Stimulated activated CD4-positive, alpha-beta T cell treated with anti-CD3 and anti-CD28 coated beads, Interleukin-12 subunit alpha, Interleukin-12 subunit beta, amount 100 ng/mL, for 48 hours (primary cell): ENCODE measurements at places on chromosomes 3 and 15.

DNA sequence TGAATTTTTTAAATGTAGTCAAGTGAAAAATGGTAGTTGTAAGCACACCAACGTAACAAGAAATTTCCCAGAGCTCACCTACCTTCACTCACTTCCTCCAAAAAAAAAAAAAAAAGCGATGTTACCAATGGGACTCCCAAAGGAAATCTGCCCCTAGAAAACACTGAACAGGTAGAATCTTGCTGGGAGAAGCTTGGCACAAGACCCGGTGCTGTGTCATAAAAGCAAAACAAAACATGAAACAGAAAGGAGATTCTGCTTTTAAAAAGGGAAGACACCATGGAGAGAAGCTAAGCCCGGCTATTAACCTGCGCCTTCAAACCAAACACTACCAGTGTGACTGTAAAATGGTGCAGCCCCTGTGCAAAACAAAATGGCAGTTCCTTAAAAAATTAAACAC lies 40.5 kb downstream of the PGPEP1L start:
- DNase-seq: no peak

DNA sequence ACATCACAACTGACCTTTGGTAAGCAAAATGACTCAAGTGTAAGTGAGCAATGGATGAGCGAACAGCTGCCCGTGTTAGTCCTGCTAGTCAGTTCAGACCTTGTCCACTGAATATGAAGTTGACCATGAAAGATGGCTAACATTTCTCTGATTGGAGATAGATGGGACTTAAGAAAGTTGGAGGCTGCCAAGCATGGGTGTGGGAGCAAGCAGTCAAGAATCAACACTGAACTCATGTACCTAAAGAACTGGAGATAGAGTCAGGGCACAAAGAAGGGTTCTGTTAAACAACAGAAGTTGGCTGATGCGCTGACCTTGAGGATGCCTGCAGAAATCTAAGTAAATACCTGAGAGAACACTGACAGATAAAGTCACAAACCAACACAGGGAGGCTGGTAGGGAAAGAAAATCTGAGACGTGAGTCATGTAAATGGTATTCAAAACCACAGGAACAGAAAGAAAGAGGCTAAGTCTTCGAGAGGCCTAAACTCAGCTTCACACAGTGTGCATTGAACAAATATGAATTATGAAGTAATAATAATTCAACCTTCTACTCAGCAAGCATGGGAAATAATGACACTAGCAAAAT lies 30.7 kb upstream of the ANPEP start:
- no peak for DNase-seq

DNA sequence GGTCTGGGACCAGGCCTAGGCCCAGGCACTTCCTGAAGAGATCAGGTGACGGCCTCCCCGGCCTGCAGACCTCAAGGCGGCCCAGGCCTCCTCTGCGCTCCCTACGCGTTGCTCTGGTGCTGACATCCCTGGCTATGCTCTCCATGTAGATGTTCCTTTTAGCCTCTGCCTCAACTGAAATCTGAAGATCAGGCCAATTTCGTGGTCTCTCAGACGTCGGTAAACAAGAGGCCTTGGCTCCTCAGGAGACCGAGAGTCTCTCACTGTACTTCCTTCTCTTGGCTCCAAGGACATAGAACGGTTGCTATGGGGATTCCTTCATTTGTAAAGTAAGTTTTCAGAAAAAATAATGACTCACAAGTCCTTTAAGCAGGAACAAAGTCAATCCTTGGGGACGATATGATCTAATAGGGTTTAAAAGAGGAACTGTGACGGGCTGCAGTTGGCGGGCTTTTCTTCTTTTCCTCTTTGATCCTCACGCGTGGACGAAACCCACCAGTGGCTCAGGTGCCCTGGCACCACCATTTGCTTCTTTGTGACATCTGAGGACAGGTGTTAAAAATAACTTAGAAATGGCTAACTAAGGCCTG lies 55.6 kb upstream of the CGNL1 start:
- no peak for DNase-seq

- no peak for DNase-seq
These were observed 932 bp downstream of the GSK3B start for GRCh38 chr3:120093119-120093910.

GRCh38 chr3:43055393-43055792 lies 50.5 kb downstream of the POMGNT2 start:
- no peak for DNase-seq
